H7 (cell line): ENCODE measurements at places on chromosomes 13 and 19. TPM values are rescaled to one million over a fixed set of nuclear protein-coding genes. Genes with fewer than 3 reads are reported as not detected.
A peak's percentile ranks its signal among the peaks of the same experiment; 100 is the strongest.

Gene LIM2
- not detected in 2 replicates for total RNA-seq

Gene PRX
- total RNA-seq, result 5.0 and 10.7 TPM in 2 replicates

- DNase-seq, result no peak
Observed at GRCh38 chr13:37273836-37274235, 168.4 kb upstream of the CSNK1A1L start.

GRCh38 chr13:73092829-73093228 is 34.0 kb downstream of the KLF5 start:
- DNase-seq, result no peak

DNA sequence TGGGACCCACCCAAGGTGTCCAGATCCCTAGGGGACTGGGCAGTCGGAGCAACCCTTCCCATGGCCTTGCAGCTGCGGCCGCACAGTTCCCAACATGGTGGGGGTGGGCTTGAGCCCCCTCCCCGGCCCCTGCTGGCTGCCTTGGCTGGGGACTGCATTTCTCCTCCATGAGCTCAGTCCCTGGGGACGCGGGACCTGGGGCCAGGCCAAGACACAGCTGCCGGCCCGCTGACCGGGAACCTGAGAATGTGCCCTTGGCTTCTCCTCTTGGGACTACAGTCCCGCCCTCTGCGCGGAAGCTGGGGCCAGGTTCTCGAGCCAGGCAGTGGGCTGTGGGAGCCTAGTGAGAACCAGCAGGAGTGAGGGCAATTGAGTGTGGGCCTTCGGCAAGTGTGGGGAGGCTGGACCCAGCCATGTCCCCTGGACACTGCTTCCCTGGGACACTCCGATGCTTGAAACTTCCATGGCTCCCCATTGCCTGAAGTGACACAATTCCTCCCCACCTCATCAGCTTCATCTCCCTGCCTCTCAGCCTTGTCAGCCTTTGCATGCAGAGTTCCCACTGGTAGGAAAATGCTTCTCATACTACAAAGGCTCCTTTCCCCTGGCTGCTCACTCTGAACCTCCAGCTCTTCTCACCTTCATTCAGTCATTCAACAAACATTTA is 13.1 kb upstream of the NOTCH3 start:
- DNase-seq, result peak; percentile 49

GRCh38 chr13:114199954-114200353 is 20.9 kb downstream of the CFAP97D2 start:
- DNase-seq, result no peak

GRCh38 chr13:78024996-78025395 is 106.4 kb upstream of the EDNRB start:
- no peak for DNase-seq
